ENCODE measurements at places on chromosomes 6 and 20.

DNA sequence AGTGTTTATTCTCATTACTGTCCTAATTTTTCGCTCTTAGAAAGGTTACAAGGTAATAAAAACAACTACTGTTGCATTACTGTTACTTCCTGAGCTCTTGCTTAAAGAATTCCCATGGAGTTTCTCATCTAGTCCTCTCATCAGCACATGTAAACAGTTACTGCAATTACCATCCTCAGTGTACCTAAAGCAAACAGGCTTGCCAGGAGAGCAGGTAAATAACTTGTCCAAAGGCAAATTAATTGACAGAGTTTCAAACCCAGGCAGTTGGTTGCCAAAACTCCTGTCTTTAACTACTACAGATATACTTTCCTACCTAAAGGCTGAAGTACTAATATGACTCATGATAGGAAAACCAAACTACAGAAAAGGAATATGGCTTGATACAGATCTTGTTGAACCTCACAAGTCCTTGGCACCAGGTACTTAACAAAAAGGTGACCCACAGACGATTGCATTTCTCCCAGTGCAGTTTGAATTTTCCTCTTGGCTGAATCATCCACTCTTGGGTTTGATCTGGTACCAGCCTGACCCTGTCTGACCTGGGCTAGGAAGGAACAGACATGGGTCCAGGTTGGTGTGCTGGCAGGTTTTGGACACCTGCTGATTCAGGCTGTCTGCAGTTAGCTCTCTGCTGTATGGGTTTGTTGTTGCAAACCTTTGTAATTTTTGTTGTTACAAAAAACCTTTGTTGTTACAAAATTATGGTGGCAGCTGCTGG, 153.0 kb downstream of the CFAP61 start:
- DNase-seq, result no peak

DNA sequence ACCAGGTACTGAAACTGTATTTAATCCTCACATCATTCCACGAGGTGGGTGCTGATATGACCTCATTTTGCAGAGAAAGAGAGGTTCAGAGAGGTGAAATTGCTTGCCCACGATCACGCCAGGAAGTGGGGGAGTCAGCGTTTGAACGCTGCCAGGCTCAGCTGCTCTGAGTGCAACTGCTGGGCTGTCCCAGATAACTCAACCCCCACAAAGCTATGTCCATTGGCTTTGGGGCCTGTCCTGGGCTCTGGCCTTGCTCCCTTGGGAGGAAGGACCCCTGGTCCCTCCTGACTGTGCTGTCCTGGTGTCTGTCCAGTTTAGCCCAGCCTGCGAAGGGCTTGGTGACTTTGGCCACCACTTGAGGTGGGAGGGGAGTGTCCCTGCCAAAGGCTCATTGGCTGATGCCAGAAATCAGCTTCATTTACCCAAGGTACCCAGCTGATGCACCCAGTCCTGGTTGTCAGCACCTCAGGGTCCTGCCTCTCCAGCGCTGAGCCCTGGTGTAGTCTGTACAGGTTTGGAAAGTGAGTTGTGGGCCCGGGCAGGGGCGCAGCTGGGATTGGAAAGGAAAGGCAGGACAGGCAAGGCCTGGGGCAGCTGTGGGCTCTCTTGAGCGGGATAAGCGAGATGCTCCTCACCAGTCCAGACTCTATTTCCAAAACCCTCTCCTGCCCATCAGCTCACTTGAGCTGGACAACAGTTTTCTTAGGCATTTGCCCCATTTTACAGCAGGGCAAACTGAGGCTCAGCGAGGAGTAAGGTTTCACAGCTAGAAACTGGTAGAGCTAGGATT, 38.5 kb downstream of the SUN5 start:
- no peak for DNase-seq

GRCh38 chr6:20907486-20908071, 373.3 kb downstream of the CDKAL1 start:
- peak; percentile 52 for DNase-seq

DNA sequence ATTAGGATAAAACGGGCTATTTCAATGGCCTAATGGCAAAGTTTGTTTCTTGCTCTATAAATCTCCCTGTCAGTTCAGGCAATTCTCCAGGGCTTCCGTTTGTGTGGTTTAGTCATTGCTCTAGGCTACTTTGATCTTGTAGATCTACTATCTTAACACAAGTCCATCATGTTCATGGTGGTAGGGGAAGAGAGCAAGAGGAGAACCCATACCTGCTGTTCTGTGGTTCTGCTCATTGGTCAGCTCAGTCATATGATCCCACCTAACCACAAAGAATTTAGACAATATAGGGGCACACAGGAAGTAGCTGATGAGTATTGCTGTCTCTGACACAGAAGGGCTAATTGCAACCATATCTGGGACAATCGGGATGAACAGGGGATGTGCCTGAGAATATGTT, 4.9 kb upstream of the DEK start:
- DNase-seq, result no peak

GRCh38 chr20:43294031-43294430, 104.3 kb upstream of the PTPRT start:
- no peak for DNase-seq

Measured in SK-MEL-5 (cell line).